ENCODE measurements at places on chromosomes 12 and 14. TPM values are rescaled to one million over a fixed set of nuclear protein-coding genes. Genes with fewer than 3 reads are reported as not detected.

Gene NRIP2
- 0.22 TPM for polyA plus RNA-seq

Gene GLIPR1L1
- polyA plus RNA-seq: not detected

Gene MYH6
- 52.1 TPM for polyA plus RNA-seq

Gene TMEM229B
- 27.5 TPM for polyA plus RNA-seq

Gene DEGS2
- polyA plus RNA-seq: 47.0 TPM

Gene FBXL14
- 3.5 TPM for polyA plus RNA-seq

Gene IL22
- not detected for polyA plus RNA-seq

Gene IAPP
- 3.4 TPM for polyA plus RNA-seq

Gene METTL25
- polyA plus RNA-seq: 4.3 TPM

GRCh38 chr12:58176296-58176869 lies 235.0 kb downstream of the ATP23 start:
- peak; percentile 35 for DNase-seq

- DNase-seq: peak; percentile 73
These were observed 10.2 kb upstream of the GOLGA5 start for GRCh38 chr14:92783813-92784431.

- DNase-seq: no peak
These were observed 33.6 kb downstream of the LTBP2 start for GRCh38 chr14:74578479-74578878.

- DNase-seq: peak; percentile 94
These were observed 129.0 kb upstream of the MED13L start for GRCh38 chr12:116406529-116406928.

DNA sequence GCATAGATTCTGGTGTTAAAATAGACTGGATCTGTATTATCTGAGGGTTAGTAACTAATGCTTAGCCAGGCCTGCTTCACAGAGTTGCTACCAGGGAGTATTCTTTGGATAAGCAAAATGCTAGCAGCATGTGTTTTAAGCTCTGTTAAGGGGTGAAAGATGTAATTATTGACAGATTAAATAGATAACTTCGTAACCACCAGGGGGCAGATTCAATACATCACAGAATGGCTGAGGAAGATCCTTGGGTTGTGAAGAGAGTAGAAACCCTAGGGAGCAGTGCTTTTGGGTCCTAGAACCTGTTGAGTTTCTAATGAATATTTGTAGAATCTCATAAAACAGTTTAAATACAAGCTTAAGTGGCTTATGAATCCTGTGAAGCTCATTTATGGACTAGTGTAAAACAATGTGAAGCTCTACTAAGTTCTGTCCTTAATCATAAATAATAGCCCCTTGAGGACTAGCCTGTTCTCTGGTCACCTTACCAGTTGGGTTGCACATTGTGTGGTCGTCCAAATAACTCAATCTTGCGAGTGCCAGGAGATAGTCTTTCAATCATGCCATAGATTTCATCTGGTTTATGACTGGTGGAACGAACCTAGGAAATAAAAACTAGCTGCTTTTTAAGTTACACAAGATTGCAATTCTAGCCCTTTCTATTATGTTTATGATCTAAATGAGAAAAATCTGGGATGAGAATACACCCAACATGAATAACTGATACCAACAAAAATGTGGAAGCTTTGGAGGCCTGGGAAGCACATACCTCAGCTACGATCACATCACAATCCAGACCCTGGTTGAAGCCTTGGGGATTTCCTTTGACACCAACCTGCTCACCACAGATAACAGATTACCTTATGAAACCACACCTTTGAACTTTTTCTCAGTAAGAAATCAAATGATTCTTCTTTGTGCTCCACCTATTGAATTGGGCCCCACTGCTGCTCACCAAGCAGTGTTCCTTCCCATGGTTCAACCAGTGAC lies 12.3 kb downstream of the METTL3 start:
- peak; percentile 45 for DNase-seq

- DNase-seq: peak; percentile 35
These were observed 17.3 kb upstream of the RFLNA start for GRCh38 chr12:124277394-124278241.

- DNase-seq: no peak
These were observed 169.8 kb downstream of the PRKCH start for GRCh38 chr14:61491224-61491623.

DNA sequence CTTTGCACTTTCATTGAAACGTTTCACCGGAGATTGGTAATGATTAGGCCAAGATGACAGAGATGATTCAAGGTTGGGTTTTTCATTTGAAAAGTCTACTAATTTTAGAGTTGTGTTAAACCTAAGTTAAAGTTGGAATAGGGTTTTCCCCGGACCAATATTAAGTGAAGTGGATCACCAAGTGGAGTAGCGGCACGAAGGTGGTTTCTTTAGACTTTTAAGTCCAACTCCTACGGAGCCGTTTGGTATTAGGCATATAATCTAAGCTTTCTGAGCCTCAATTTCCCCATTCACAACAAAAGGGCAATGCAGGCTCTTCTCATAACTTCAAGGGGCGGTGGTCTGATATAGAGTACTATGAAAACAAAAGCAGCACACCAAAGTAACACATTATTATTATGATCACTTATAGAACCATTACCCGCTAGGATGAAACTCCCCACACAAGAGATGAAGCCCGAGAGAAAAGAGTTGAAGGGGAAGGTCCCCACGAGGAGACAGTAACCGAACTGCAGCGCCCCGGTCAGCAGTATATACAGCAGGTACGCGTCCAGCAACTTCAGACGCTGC lies 413 bp downstream of the DAD1 start:
- DNase-seq: no peak

DNA sequence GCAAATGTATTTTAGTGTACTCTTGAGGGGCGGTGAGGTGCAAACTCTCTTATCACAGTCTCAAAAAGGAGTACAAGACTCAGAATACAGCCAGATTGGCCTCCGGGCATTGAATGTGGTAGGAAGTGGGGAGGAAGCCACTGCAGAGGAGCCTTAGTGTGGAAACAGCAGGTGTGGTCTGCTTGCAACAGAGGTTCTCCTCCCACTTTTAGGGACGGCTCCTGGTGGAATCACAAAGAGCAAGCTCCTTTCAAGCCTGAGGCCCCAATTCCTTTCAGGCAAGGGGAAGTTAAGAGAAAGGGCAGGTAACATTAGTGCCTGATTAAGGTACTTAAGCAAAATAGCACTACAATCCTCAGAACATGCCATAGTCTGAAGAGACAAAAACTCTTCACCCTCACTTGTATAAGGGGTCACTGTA lies 23.7 kb upstream of the SLC2A3 start:
- DNase-seq: peak; percentile 47

DNA sequence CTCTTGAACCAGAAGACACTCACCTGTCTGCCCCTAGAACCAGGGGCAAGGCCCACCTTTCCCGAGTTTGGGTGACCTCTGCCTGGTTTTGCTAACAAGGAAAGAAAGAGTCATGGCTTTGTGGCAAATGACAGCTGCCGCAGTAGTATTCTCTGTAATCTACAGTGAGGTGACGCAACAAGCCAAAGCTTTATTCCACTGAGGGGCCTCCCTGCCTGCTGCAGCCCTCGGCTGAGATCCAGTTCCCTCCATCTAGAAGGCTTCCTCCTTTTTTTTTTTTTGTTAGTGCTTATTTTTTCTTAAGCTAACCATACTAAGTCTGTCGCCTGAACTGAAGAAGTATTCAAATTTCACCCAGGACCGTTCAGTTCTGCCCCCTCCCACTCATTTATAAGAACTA lies 142.3 kb upstream of the TMCC3 start:
- peak; percentile 55 for DNase-seq

GRCh38 chr14:70599345-70599744 lies 1.1 kb downstream of the MED6 start:
- no peak for DNase-seq

- no peak for DNase-seq
These were observed 28.2 kb downstream of the SOX5 start for GRCh38 chr12:23921099-23921856.

GRCh38 chr12:129540249-129540648 lies 363.6 kb downstream of the TMEM132D start:
- DNase-seq: no peak

DNA sequence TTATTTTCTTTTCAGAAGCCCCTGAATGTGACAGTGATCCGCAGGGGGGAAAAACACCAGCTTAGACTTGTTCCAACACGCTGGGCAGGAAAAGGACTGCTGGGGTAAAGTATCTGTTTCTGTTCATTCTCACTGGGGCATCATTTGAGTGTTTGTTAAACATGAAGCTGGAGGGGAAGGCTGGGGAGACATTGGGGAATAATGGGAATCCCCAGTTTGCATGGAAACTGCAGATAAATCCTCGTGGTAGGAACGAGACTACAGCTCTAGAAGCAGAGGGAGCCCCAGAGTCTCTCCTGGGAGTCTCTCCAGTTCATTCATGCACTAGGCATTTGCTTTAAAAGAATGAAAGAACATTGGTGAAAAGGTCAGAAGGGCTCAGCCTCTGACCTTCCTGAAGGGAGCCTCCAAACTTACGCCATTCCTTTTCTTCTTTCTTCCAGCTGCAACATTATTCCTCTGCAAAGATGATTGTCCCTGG lies 2.5 kb upstream of the CFAP251 start:
- DNase-seq: no peak

DNA sequence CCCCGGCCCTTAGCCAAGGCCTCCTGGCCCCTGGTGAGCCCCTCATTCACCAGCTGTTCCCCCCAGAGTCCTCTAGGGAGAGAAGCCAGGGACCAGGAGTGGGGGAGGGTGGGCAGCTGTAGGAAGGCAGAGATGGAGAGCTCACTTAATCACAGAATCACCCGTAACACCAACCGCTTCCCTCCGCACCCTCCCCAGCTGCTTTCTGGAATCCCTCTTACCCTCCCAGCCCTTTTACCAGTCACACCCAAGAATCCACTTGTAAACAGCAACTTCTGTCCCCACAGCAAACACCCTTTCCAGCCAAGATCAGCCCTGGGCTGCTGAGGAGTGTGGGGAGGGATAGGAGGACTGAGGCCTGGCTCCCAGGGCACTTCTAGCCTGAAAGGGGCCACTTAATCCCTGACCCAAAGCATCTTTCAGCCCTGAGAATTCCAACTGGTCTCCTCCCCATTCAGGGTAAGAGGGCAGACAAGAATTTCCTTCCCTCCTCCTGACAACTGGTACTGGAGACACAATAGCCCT lies 18.8 kb downstream of the NCKAP5L start:
- no peak for DNase-seq

- DNase-seq: no peak
These were observed 135.0 kb upstream of the AMIGO2 start for GRCh38 chr12:47214771-47215170.

- DNase-seq: peak; percentile 4
These were observed 1.1 kb downstream of the IFNG start for GRCh38 chr12:68158432-68158831.
